Omental fat pad (tissue), 4 donors: ENCODE measurements at places on chromosomes 4 and X. TPM values are rescaled to one million over a fixed set of nuclear protein-coding genes. Genes with fewer than 3 reads are reported as not detected.

DNA sequence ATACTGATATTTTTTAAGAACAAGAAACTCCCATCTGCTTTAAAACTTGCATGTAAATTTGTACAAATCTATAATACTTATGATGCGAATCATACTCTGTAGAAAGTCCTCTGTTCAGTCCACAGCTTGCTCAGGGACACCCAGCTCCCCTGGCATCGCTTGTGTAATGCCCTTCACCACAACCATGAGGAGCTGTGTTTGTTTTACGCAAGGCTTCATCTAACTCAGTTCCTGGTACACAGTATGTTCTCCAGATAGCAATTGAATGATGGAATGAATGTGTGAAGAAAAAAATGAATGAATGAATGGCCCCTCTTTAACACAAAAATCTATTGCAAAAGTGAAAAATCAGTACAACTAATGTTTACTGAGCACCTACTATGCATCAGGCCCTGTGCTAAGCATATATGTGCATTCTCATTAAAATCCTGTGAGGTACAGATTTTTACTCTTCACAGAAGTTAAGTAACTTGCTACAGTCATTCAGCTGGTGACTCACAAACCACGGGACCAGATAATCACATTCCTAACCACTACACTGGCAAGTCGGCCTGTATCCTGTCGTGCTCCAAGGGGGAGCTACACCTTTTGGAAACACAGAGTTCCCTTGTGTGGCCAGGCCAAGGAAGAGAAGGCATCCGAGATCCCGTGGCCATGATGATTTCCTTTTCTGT lies 58.7 kb upstream of the KDR start:
- DNase-seq: no peak

DNA sequence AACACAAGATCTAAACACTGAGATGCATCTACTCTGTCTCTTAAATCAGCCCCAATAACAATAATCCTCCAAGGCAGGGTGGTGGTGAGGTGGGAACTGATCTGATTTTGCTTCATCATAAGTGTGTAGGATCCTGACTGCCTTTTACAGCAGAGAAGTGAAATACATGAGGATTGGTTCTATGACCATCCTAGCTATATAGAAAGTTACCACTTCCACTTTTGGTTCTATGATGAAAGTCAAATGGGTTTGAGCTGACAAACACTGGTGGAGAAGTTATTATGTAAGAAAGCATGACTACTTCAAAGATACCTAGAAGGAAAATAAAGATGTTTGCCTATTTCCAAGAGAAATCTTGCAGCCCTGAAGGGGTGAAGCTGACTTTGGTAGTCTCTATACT lies 181.6 kb downstream of the NKX6-1 start:
- no peak for DNase-seq

DNA sequence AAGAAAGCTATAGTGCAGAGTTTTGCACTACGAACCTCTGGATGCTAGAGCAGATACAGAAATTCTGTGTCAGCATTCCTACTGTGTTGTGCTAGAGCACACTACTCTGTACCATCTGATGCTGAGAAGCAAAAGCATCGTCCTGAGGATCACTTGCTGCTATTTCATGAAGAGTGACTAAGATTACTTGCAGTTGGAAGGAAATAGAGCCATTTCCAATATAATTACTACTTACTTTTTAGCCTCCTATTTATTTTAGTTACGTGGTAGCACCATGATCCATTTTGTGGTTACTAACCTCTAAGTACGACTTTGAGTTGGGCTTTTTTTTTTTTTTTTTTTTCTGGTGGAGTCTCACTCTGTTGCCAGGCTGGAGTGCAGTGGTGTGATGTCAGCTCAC lies 226.7 kb downstream of the PALLD start:
- no peak for DNase-seq

- DNase-seq: no peak
Measured at GRCh38 chr4:72858328-72858727, 211.2 kb downstream of the COX18 start.

DNA sequence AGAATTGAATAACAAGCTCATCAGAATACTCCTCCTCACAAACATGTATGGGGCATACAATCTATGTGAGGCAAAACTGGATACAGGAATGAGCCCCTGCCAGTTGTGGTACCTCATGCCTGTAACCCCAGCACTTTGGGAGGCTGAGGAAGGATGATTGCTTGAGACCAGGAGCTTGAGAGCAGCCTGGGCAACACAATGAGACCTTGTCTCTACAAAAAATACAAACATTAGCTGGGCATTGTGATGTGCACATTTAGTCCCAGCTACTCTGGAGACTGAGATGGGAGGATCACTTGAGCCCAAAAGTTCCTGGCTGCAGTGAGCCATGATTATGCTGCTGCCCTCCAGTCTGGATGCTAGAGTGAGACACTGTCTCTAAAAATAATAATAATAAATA lies 611.0 kb downstream of the NLGN4X start:
- no peak for DNase-seq

JAKMIP1 gene
- total RNA-seq: 0.48 TPM

DNA sequence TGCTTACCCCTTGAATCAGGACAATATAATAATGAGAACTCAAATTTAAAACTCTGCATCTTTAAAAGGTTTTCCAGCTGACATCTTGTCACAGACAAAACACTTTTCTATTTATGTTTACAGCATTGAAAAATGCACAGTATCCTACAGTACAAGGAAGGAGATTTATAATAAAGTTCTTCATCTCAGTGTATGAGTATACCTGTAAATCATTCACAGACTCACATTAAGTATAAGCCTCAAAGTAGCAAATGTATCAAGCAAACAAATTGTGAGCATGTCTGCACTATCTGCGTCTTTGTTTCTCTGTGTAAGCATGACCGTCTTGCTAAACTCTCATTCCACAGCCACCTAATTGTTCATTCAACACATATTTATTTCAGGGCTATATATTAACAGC lies 52.8 kb downstream of the PPP1R2C start:
- DNase-seq: no peak

DNA sequence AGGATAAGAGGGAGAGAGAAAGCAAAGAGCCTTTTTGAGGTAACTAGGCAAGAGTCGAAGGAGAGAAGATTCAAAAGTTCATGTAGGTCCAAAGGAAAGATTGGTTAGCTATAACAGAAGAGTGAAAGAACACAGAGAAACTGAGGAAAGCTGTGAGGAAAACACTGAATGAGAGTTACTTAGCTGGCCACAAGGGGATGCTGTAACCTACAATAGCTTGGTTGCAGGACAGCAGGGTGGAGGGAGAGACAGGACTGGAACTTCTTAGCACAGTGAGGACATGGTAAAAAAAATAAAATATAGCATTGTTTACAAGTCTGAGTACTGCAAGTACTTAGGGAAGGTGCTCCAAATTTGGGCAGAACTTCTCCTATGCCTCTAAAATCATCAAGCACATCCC lies 48.3 kb downstream of the RAI2 start:
- no peak for DNase-seq

CAMK2D gene
- 82.4 TPM for total RNA-seq

MAGEA4 gene
- total RNA-seq: not detected

SPANXN3 gene
- total RNA-seq: not detected

AKAP14 gene
- not detected for total RNA-seq

- no peak for DNase-seq
Measured at GRCh38 chrX:152070144-152070543, 68.2 kb downstream of the MAGEA10 start.

DNA sequence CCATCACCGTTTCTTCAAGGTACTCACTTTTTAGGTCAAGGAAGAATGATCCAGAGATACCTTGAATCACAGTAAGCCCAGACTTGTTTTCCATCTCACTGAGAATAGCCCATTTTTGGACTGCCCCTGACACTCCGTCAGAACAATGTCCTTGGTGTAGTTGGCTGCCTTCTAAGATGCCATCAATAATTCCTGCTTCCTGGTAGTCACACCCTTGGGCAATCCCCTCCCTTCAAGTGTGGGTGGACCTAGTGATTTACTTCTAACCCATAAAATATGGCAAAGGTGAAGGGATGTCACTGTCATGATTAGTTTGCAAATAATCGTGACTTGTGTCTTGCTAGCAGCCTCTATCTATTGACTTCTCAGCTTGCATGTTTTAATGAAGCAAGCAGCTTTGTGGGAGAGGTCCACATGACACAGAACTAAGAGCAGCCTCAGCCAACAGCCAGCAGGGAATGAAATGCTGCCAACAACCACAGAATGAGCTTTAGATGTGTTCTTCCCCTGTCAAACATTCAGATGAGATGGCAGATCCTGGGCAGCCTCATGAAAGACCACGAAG lies 20.0 kb upstream of the KLHL34 start:
- no peak for DNase-seq

SPIN2A gene
- total RNA-seq: 0.48 TPM

EDA gene
- 6.2 TPM for total RNA-seq

PAGE2 gene
- not detected for total RNA-seq

GRCh38 chr4:44554768-44555167 lies 96.7 kb downstream of the YIPF7 start:
- DNase-seq: no peak

GRCh38 chrX:42992199-42992943 lies 214.4 kb upstream of the PPP1R2C start:
- DNase-seq: no peak

DNA sequence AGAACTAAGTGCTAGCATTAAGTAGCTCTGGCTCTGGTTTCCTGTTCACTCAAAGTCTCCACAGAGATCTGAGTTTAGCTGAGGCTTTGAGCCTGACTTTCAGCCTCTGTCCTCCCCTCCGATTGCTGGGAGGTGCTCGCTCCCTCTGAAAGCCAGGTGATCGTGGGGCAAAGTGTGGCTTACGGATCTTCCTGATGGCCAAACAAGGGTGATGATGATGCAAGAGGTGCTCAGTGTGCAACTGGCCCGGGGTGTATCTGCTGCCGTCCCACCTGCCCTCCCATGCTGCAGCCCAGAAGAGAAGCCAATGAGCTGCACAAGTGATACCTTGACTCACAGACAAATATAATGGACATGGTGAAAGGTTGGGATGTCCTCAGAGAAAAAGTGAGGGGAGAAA lies 169.2 kb upstream of the TBC1D9 start:
- DNase-seq: no peak

DNA sequence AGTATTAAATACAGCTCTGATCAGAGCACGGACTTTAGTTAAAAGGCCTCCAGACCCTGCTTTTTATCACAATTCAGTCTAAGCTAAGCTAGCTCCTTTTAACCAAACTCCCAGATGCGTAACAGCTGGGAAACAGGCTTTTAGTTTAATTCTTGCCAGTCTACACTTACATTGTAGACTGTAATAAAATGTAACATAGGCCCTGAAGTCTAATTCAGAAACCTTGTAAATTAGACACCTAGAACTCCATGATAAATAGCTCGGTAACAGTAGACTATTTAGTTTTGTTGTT lies 20.1 kb downstream of the FBXO8 start:
- no peak for DNase-seq

SERPINA7 gene
- total RNA-seq: not detected

CD38 gene
- total RNA-seq: 13.9 TPM

GRCh38 chrX:39859991-39860861 lies 237.5 kb downstream of the BCOR start:
- DNase-seq: no peak

CXCR3 gene
- not detected for total RNA-seq

DNA sequence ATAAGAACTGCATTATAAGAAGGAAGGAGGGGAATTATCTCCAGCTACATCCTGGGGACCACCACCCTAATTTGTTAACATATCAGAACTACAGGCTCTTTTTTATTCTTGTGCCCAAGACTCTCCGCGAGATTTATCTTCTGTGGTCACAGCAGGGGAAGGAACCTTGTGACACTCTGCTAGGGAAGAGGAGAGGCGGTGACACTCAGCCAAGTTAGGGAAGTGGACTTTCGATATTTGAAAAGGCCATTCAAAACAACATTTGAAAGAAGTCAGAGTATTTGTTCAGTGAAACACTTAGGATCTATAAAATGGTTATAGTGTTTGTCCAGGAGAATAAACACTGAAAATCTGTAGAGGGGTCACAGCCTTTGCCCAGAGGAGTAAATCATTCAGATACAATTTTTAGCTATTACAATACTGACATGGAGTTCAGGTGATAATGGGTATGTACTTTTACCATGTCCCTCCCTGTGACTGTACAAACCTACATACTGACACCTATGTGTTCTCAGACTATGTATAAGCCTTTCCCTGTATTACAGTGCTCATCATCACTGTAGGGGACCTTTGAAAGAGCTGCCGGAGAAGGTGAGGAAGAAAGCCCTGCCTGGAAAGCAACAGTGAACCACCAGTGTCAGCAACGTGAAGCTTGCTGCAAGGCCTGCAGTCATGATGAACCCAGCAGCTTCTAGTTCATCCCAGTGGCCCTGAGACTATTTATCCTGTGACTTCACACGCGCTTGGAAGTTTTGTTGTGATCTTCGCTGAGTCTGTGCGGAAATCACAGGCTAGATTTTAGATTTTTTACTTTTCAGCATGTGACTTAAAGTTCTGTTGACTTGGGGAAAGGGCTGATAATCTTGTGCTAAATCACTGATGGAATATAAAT lies 8.5 kb upstream of the PTTG2 start:
- no peak for DNase-seq

PHEX gene
- total RNA-seq: 0.24 TPM

GRCh38 chr4:38290914-38291313 lies 330.7 kb downstream of the PTTG2 start:
- DNase-seq: no peak

SNCA gene
- 26.1 TPM for total RNA-seq

GRCh38 chr4:85696661-85697060 lies 221.7 kb downstream of the ARHGAP24 start:
- no peak for DNase-seq

F11 gene
- total RNA-seq: not detected

GRCh38 chrX:106177106-106177981 lies 9.2 kb downstream of the PWWP3B start:
- no peak for DNase-seq

ATP11C gene
- total RNA-seq: 23.5 TPM

DUSP21 gene
- total RNA-seq: not detected

- DNase-seq: no peak
Measured at GRCh38 chrX:24668111-24668510, 21.0 kb upstream of the PCYT1B start.

DNA sequence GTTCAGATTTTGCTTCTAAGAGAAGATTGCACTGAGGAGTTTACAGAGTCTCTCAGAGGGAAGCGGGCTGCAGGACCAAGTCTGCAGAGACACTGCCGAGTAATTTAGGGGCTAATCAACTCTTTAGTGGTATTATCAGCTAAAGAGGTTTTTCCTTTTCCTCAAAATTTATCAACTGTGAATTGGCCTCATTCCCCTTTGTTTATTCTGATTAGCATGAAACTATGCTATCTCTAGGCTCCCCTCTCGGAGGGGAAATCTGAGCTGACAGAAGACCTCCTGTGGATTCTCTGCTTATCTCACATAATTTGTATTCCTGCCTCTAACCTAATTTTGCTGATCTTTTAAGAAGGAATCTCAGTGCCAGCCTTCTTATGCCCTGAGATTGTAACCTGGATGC lies 201.0 kb downstream of the DCTD start:
- no peak for DNase-seq

ATP10D gene
- 19.9 TPM for total RNA-seq

ALPK1 gene
- 14.8 TPM for total RNA-seq

DNA sequence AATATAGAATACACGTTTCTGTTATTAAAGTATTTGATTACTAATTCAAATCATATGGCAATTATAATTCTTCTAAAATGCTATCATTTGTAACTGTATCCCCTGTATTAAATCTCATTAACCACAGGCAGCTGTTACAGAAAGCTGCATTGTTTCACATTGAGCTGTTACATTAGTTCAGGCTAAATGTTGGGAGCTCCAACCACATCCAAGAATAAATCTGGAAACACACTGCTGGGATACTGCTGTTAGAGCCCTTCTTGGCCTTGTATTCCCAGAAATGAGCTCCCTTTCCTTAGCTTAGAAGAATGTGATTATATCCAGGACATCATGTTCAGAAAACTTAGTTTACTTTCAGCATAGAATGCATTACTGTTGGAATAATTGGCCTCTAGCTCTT lies 48.2 kb downstream of the GUCY1B1 start:
- DNase-seq: no peak
